NCI-H460 (cell line): ENCODE measurements at places on chromosomes 3 and 15.

GRCh38 chr3:25191673-25192072 is 236.4 kb upstream of the RARB start:
- no peak for DNase-seq

DNA sequence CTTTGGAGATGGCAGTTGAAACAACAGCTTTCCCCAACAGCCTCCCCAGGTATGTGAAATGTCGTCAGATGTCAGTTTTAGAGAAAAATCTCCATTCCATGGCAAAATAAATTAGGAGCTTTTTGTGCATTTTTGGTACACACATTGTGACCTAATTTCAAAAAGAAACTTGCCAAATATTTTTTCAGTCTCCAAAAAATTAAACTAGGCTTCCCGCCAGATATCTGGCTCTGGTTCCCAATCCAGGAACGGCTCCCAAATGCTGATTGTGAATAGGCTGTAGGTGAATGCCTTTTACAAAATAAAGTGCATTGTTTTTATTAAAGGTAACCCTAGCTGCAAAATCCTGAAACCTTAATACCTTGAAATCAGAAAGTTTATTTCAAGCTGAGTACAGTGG is 10.9 kb downstream of the KCNAB1 start:
- no peak for DNase-seq

DNA sequence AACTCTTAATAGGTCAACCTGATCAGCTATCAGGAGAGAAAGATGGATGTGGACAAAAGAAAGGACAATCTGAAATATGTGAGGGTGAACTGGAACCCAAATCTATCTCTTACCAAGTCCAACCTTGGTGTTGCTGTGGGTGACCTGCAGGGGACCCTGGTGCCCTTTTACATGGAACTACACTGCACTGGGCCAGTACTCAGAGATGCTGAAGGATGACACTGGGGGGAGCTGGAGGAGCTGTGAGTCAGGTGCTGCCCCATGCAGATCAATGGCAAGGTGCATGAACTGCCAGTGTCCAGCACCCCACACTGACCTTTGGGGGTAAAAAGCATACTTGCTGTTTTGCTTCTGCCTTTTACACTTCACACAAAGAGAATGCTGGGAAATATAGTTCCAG is 55.6 kb upstream of the TBC1D5 start:
- DNase-seq: no peak

DNA sequence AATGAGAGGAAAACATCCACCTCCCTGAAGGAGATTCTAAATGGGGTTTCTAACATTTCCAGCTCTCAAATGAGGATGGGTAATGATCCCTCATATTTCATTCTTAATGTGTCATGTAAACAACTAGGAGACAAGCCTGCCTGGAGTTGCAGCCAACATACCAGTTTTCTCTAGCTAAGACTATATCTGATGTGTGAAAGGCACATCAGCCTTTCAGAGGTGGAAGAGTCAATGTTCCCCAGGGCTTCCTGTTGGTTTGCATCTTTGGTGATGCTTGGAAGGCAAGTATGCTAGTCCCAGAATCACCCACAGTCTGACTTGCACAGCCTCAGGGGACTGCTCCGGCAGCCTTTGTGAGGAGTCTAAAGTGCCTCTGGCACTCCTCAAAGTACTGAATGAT is 921.2 kb downstream of the SQOR start:
- DNase-seq: no peak

- DNase-seq: no peak
Observed at GRCh38 chr3:17823816-17824215, 81.4 kb upstream of the TBC1D5 start.

- DNase-seq: no peak
Observed at GRCh38 chr3:4704552-4704951, 211.4 kb downstream of the ITPR1 start.

- DNase-seq: no peak
Observed at GRCh38 chr3:145251311-145251710, 909.7 kb downstream of the PLOD2 start.

DNA sequence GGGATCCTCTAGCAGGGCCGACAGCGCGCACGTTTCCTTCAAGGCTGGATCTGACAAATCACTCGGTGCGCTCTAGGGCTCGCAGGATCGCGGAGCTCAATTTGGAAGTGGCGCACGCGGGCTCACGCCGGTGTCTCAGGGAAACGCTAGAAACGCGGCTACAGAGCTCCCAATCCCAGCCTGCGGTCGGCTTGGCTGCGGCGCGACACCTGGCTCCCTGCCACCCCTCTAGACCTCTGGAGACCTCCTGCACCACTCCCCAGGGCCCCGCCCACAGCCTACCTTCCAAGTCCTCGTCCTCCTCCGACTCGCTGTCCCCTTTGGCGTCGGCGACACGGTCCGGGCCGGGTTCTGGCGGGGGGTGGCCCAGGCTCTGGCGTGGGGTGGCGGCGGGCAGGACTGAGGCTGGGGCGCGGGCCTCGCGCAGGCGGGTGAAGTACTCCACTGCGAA is 596 bp downstream of the PRKAR2A start:
- DNase-seq: peak; percentile 28

DNA sequence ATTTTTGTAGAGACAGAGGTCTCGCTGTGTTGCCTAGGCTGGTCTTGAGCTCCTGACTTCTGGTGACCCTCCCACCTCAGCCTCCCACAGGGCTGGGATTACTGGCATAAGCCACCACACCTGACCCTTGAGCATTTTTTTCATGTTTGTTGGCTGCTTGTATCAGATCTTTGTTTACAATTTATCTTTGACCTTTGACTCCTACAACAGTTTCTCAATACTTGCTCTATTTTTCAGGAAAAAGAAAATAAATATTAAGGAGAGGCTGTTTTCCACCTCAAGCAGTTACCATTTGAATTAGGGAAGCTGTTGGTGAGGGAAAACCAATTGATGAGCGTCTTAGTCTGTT is 44.5 kb downstream of the LIMD1 start:
- no peak for DNase-seq

DNA sequence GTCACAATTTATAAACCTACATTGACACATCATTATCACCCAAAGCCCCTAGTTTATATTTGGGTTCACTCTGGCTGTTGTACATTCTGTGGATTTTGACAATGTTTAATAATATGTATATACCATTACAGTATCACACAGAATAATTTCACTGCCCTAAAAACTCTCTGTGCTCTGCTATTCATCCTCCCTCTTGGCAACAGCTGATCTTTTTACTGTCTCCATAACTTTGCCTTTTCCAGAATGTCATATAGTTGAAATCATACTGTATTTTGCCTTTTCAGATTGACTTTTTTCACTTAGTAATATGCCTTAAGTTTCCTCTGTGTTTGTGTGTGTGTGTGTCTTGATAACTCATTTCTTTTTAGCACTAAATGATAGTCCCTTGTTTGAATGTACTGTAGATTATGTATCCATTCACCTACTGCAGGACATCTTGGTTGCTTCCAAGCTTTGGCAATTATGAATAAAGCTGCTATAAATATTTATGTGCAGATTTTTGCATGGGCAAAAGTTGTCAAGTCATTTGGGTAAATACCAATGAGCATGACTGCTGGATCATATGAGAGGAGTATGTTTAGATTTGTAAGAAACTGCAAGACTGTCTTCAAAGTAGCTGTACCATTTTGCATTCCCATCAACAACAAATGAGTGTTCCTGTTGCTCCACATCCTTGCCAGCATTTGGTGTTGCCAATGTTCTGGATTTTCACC is 9.5 kb downstream of the PARP15 start:
- no peak for DNase-seq

- no peak for DNase-seq
Observed at GRCh38 chr15:70976851-70977250, 84.2 kb downstream of the LRRC49 start.

- DNase-seq: no peak
Observed at GRCh38 chr3:83482402-83483070, 1476.3 kb upstream of the CADM2 start.

DNA sequence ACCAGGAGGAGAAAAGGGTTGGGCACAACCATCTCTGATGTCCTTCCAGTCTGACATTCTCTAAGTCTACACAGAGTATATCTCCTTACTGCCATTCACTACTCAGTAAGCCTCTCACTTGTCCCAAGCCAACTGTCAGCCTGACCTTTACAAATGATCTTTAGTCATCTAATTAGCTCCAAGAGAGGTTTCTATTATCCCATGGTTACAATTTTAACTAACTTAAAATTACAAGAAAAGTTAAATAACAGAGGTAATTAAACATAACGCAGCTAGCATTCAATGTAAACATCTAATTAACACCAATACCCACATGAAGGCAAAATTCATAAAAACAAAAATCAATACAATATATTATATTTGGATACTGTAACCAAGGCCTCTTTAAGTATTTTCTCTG is 126.9 kb downstream of the LSAMP start:
- no peak for DNase-seq

- DNase-seq: no peak
Observed at GRCh38 chr15:90957031-90957790, 2.5 kb downstream of the RCCD1 start.

GRCh38 chr3:132220986-132221385 is 96.2 kb upstream of the ACP3 start:
- DNase-seq: no peak

DNA sequence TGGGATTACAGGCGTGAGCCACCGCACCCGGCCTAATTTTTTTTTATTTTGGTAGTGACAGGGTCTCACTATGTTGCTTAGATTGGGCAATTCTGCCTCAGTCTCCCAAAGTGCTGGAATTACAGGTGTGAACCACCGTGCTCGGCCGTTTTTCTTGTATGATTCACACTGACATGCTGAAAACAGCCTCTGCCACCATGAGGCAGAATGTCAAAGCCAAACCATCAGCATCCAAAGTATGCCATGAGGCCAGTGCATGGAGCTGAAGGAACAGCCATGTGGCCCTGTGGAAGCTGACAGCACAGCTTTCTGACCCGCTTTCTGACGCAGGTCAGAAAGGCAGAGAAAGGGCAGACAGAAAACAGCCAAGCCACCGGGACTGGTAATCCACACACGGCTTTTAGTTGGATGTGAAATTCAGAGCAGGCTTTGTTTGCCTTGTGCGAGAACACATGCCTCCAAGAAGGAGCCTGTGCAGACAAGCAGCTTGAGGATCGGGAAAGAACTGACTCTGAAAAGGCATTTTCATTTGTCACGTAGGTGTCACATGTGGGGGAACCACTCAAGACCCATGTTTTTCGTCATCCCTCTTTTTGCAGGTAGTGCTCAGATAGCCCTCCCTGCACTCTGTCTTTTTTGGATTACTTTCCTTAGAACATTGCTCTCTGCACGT is 25.1 kb downstream of the XYLB start:
- no peak for DNase-seq

GRCh38 chr15:33021806-33022389 is 172.6 kb downstream of the FMN1 start:
- DNase-seq: peak; percentile 51

- DNase-seq: no peak
Observed at GRCh38 chr3:23253214-23253613, 50.1 kb downstream of the UBE2E2 start.

GRCh38 chr3:43582866-43583265 is 38.9 kb downstream of the ANO10 start:
- no peak for DNase-seq

GRCh38 chr3:170753421-170754310 is 116.3 kb downstream of the RPL22L1 start:
- DNase-seq: no peak

- DNase-seq: no peak
Observed at GRCh38 chr15:47570881-47571640, 146.2 kb upstream of the SEMA6D start.

DNA sequence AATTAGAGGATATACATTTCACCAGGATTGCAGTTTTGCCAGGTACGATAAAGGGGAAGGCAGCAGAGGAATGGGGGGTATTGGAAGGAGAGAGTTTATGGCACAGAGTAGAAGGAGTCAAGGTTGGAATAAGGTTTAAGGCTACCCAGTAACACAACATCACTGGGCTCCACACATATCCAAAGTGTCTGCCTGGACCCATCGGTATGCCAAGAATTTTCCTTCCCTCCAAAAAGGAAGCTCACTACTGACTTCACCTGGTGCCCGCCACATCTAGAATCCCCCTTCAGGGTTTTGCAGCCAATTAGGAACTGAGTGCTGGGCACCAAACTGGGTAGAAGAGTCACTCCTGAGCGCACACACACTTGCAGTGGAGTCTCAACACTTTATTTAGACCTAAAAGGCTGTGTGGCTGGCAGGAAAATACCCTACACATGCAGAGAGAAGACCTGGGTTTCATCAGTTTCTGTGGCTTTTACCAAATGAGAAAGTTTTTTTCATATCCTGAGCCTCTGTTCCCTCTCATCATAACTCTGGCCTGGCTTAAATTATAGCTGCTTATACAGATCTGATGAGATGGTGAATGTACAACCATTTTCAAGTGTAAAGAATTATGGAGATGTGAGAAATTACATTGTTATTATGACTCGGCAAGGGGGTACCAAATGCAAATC is 190.8 kb upstream of the LPP start:
- no peak for DNase-seq

- no peak for DNase-seq
Observed at GRCh38 chr3:69878254-69878653, 121.3 kb upstream of the SAMMSON start.

GRCh38 chr3:3605226-3605625 is 194.0 kb upstream of the LRRN1 start:
- DNase-seq: no peak

DNA sequence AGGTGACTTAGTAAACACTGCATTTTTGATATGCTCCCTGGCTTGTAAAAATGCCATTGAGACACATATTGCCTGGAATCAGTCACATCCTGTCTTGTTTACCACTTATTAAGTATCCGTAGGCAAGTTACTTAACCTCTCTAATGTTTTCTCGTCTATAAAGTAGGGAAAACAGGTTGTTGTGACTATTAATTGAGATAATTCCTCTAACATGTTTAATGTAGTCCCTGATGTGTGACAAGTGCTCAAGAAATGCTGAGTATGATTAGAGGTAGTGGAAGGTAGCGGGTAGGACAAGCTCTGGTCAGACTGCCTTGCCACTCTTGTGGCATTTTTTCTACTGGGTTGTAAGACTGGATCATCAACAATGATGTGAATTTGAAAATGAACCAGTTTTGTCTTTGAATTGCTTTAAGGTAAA is 54.1 kb downstream of the NFKBIZ start:
- no peak for DNase-seq
